ENCODE measurements at places on chromosomes 5 and 9.
A peak's percentile ranks its signal among the peaks of the same experiment; 100 is the strongest.

GRCh38 chr5:14028188-14028587, 83.7 kb upstream of the DNAH5 start:
- no peak for DNase-seq

DNA sequence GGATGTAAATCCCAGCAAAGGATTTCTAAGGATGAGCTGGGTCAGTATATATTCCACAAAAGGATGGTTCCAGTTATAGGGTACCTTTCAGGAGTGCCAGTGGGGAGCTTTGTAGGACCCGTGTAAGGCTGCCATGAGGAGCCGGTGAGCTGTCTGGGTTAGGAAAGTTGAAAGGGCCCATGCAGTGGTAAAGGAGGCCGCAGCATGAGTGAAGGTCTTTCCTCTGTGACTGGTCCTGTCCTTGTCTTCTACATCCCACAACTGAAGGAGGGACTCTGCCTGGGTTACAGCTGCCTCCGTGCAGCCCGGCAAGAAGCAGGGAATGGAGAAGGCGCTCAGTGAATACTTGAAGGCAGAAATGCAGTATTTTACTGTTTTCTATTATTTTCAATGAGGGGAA, 58.9 kb downstream of the HSPA4 start:
- DNase-seq, result no peak

DNA sequence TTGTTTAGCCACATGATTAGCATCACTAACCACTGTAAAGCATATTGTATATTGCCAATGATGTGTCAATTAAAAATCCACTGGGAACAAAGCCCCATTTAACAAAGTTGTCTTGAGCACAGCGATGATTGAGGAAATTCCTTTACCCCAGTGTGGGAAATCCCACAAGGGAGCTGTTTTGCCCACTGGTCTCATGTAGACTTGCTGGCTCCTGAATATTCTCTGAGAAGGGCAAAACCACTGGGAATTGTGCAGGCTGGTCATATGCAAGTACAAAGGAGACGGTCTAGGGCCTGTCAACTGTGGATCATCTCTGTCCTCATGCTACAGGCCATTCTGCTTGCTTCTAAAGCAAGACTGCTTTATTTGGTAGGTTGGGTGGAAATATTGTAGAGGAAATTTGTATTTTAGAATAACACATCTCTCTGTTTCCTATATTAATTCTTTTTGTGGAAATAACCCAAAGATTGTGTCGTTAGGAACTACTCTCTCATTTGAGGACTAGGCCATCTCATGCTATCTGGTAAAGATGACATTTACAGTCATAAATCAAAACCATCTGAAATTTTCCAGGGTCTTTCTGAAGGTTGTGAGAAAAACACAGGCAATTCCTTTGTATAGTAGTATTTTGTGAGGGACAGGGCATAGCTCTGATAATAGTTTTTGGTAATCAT, 60.2 kb downstream of the PARP8 start:
- DNase-seq, result no peak

- no peak for DNase-seq
These were observed 60.1 kb downstream of the CDH18 start for GRCh38 chr5:19927919-19928318.

DNA sequence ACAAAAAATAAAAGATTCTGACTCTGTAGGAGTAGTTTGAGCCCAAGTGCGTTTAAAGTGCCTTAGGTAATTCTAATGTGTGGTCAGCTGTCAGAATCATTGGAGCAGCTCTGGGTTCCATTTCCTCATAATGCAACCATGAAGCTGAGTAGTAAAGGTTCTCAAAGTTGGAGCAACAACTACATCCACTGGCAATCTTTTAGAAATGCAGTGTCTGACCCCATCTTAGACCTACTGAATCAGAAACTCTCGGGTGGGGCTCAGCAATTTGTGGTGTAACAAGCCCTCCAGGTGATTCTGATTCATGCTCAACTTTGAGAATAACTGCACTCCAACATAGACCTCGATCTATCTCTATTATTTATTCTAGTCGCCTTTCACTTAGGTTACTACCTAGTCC, 7.6 kb upstream of the ALDH1A1 start:
- DNase-seq, result no peak

GRCh38 chr5:149400304-149400703, 21.2 kb upstream of the IL17B start:
- DNase-seq, result no peak

DNA sequence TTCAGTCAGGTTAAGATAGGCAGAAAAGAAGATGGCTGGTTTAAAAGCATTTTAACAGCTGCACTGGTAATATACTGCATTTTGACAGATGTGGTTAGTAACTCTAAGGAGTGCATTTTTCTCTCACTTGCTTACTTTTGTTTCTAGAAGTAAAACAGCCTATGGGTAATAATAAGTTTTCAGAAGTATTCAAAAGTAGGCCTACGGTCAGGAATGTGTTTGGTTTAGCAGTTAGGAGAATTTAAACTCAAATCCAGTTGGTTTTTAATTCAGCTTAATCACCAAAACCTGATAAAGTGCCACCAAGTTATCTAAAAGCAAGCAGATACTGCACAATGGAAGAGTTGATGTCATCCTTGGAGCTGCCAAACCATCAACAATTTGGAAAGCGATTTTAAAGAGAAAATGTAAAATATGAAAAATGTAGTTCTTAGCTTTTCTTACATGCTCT, 160.3 kb downstream of the ARSB start:
- DNase-seq, result no peak

DNA sequence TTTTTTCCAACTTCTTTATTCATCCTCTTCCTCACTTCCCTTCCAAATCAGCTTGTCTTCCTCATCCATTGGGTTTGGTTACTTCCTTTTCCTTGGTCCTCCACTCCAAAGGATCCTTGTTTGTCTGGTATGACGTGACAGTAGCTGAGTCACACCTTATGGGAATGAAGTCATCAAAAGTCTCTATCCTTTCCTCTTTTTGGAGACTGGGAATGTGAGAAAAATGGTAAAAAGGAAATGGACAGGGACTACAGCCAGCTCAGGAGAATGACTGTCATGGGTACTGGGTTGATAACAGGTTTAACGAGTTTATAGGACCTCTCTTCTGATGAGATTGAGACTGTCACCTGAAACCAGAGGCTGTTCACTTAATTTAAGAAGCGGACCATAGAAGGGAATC, 76.2 kb upstream of the MYO10 start:
- DNase-seq, result no peak

- DNase-seq, result peak; percentile 79
These were observed 226.9 kb downstream of the CACNA1B start for GRCh38 chr9:138104251-138105122.

Measured in osteocyte (in vitro differentiated cells).